Stimulated activated CD4-positive, alpha-beta T cell treated with anti-CD3 and anti-CD28 coated beads, Interleukin-2, amount 100 ng/mL, for 24 hours (primary cell): ENCODE measurements at places on chromosomes 3 and 15.

GRCh38 chr3:85821130-85821756, 862.5 kb downstream of the CADM2 start:
- peak; percentile 1 for DNase-seq

DNA sequence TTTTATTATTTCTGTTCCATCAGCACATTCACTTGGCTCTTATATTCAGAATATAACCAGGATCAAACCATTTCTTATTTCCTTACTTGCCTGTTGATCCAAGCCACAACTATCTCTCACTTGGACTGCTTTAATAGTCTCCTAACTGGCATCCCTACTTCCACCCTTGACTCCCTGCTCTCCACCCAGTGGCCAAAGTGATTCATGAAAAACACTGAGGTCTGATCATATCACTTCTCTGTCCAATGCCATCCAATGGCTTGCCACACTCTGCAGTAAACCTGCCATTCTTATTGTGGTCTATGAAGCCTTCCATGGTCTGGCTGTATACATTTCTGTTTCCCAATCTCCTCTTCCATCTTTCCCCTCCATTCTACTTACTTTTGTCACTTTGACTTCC, 576.1 kb downstream of the PDCD6IP start:
- DNase-seq: no peak

DNA sequence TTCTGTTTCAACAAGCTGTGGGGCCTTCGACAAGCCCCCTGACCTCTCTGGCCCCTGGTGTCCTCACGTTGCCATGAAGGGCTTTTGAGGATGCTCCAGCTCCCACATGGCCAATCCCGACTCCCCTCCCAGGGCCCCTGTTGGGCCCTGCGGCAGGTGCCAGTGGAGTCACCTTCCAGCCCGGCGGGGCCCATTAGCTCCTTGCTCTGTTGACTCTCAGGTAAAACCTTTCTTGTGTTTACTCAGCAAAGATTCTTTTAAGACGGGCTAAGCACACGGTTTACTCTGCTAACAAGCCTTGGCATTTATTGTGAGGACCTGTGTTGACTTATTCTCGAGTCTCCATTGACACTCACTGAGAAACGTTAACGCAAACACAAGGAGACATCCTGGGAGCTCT, 15.0 kb downstream of the RPLP1 start:
- no peak for DNase-seq

DNA sequence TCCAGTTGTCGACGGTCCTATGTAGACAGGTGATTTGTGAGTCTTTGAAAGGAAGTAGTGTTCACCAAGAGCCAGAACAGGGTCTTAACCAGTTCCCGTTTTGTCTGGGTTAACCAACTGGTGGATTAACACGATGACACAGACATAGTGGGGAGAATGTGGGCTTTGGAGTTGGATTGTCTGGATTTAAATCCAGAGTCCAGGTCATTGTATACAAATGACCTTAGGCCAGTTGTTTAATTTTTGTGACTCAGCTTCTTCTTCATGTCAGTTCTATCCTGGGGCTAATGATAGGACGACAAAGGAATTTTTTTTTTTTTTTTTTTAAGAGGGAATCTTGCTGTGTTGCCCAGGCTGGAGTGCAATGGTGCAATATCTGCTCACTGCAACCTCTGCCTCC, 126.7 kb downstream of the LPP start:
- no peak for DNase-seq

DNA sequence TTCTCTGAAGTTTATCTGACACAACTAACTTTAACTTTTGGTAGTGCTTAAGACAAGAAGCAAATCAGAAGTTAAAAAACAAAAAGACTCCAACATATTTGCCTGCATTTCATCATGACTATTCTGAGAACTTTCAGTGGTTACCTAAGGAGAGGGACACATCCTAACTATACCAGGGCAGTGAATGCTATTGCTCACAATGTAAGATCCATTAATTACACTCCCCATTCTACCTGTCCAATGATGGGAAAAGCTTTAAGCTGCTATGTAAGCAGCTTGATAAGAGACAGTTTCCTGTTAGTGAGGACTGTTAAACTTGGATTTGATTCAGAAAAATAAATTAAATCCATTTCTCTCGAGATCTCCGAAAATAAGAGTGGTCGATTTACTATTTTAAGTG, 37.5 kb downstream of the SERPINI1 start:
- DNase-seq: no peak

DNA sequence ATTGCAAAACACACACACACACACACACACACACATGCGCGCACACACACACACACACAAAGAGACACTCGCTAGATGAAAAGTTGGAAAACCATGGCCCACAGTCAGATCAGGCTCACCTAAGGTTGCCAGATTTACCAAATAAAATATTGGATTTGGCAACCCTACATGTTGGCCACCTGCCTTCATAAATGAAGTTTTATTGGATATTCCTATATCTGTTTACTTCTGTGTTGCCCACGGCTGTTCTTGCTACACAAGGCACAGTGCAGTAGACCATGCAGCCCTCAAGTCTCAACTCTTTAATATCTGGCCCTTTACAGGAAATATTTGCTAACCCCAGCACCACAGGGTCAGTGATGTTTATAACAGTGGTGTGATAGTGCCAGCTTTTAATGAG, 445.0 kb upstream of the PROK2 start:
- no peak for DNase-seq

- no peak for DNase-seq
These were observed 32.4 kb upstream of the VPS33B start for GRCh38 chr15:91054816-91055215.

- no peak for DNase-seq
These were observed 182.2 kb upstream of the IL12A start for GRCh38 chr3:159806412-159806811.
